HAP-1 (cell line): ENCODE measurements at places on chromosomes 7 and 10.

- DNase-seq: no peak
These were observed 273.2 kb downstream of the PTPRN2 start for GRCh38 chr7:158314394-158314793.

DNA sequence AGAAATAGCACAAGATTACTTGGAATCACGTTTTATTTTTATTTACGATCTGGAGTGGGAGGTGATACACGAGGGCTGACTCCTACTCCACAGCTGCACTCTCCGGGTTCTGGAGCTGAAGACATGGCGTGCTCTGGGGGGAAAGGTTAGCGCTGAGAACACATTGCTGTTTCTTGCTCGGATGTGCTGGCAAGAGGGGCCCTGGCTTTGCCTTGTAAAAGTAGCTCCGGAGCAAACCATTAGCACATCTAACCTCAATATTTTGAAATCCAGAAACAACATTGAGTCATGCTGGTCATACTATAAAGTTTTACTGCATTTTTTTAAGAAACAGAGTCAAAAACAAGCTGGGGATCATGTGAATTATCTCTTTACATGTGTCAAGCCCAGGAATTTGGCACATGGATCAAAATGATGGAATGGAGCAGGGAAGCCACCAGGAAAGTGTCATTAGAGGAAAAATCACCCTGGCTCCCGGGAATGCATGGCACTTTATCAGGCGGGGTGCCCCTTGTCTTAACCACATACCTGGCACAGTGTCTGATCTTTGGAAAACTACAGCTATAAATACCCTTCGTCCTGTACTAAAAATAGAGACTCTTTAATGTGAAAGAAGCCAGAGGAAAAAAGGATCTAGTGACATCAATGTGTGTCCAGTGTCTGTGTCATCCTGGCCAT lies 31.6 kb upstream of the LYZL1 start:
- no peak for DNase-seq

GRCh38 chr10:21162948-21163347 lies 265.8 kb upstream of the NEBL start:
- DNase-seq: no peak

- DNase-seq: peak; percentile 75
These were observed 14.5 kb downstream of the VWDE start for GRCh38 chr7:12389089-12389700.

GRCh38 chr10:15627617-15628196 lies 92.0 kb downstream of the ITGA8 start:
- no peak for DNase-seq

- peak; percentile 8 for DNase-seq
These were observed 651.5 kb downstream of the LRMDA start for GRCh38 chr10:76082956-76083355.

- DNase-seq: no peak
These were observed 27.8 kb downstream of the RNLS start for GRCh38 chr10:88555190-88555908.

DNA sequence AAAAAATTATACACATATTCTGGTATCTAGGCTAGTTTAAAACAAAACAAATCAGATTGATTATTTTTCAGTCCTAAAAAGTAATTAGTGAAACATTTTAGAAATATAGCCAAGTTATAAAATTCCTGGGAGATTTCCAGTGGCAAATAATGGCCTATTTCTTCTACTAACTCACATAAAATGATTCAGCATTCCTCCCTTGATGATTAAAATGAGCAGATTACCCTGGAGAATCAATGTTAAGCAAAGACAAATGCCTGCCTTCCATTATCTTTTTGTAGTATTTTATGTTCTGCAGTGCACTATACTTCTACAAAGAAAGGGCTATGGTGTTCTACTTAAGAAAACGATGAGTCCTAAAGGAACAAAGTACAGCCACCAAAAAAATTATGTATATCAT lies 53.6 kb downstream of the PARD3 start:
- DNase-seq: no peak

DNA sequence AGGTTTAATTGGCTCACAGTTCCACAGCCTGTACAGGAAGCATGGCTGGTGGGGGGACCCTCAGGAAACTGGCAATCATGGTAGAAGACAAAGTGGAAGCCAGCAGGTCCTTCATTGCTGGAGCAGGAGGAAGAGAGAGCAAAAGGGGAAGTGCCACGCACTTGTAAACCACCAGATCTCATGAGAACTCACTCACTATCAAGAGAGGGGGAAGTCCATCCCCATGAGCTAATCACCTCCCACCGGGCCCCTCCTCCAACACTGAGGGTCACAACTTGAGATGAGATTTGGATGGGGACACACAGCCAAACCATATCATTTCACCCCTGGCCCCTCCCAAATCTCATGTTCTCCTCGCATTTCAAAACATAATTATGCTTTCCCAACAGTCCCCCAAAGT lies 171.9 kb upstream of the CACNA2D1 start:
- DNase-seq: no peak

DNA sequence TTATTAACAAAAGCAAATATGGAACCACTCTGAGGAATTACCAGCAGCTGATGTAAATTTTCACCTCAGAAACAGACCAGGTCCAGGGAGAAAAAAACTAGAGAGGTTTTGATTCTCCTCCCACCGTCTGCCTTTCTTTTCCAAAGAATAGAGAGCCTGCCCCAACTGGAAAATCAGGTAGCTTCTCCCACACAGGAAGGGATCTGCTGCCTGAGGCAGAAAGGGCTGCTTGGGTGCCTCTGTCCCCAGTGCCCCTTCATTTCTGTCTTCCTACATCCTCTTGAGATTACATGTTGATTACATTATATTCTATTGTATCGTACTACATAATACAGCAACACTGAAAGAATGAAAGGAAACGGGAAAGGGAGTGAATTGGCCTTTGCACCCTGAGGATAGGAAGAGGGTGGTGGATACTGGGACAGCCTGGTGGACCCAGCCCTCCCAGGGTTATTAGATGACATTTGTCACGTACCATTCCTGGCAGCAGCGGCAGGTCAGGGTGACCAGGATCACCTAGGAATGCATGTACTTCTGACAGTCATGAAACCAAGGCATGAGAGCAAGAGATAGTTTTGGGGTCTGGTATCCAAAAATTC lies 8.9 kb downstream of the ST8SIA6 start:
- DNase-seq: no peak

- DNase-seq: no peak
These were observed 4.5 kb downstream of the DMTF1 start for GRCh38 chr7:87156709-87157108.

DNA sequence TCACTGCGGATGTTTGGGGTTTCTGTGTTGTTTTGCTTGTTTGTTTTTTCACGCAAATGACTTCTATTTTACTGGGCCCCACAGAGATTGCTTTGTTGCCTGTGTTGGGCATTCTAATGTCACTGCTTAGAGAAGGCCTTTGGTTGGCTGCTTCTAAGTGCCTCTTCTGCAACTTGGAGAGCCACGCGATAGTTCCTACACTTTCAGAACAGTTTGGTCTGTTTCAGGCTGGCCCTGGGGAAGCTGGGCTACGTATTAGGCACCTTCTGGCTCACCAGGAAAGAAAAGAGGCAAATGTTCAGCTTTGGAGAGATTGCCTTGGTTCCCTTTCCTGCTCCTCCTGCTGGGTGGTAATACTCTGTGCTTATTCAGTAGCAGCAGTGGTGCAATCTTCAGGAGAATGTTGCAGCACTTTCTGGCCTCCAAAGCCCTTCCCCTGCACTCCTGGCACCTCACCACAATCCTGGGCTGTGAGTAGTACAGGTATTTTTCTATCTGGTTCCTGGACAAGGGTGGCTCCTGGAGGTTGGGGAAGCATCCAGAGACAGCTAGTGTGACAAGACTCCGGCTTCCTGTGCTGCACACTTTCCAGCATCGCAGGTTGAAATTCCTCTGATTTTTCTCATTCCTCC lies 1.2 kb downstream of the ANTXRL start:
- DNase-seq: no peak

DNA sequence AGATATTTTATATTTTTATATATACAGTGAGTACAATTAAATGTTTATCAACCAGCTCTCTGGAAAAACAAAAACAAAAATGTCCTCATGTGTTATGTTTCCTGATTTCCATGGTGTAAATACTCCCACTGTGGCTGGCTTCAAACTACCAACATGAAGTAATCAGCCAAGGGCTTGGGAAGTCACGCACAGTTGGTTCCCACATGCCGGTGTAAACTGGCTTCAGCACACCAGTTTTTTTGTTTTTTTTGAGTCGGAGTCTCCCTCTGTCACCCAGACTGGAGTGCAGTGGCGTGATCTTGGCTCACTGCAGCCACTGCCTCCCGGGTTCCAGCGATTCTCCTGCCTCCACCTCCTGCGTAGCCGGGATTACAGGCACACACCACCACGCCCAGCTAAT lies 11.8 kb downstream of the OSBPL3 start:
- no peak for DNase-seq

DNA sequence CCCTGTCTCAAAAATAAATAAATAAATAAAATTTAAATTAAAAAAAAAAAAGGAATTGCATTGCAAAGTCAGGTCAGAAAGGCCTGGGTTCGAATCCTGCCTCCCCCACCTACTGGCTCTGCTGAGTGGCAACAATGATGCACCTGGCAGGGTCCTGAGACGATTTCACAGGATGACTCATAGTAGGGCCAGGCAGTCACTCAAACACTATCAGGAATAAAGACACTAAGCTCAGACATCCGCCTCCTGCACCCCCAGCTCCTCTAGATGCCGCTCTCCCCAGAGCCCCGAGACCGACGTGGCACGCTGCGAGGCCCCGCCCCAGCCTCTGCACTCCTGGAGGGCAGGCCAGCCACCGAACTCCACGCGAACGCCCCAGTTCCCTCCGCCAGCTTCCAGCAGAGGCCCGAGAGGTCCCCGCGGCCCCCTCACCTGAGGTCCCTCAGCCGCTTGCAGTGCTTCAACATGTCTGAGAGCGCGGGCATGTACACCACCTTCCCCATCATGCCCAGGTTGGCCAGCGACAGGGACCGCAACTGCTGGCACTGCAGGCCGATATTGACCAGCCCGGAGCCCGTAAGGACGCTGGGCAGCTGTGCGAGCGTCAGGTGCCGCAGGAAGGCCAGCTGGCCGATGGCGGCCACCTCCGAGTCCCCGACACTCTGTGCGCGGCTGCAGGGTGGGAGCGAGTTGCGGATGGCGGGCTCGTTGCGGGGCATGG lies 76.6 kb upstream of the TNRC18 start:
- DNase-seq: no peak

DNA sequence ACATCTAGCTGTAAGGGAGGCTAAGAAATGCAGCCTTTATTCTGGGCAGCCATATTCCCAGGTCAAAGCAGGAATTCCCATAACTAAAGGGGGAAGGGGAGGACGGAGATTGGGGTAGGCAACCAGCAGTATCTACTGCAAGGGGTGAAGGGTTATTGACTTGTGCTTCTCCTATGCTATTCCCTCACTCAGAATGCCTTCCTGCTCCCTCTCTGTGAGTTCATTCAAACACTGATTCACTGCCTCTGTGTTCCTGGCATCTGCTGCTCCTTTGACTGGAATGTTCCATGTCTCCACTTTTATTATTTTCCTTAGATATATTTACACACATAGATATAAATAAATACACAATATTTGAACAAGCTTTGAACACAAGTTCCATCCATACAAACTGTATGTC lies 11.1 kb downstream of the HTR7 start:
- no peak for DNase-seq

- DNase-seq: peak; percentile 40
These were observed 223.5 kb upstream of the PHYHIPL start for GRCh38 chr10:58952747-58953466.

DNA sequence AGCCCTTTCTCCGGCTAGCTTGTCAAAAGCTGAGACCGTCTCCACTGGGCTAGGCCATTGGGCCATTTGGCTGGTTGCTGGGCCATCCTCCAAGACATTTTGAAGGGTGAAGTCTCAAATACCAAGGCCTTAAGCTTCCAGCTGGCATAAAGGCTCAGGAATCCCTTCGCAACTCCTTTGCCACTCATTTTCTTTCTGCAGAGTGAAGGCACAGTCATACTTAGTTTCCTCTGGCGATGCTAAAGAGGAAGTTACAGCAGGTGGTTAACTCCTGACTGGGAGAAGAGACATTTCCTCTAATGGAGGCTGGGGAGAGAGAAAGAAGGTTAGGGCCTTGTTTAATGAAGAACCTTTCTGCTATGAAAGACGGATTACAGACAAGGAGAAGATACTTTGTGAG lies 4.8 kb upstream of the REPIN1 start:
- no peak for DNase-seq

DNA sequence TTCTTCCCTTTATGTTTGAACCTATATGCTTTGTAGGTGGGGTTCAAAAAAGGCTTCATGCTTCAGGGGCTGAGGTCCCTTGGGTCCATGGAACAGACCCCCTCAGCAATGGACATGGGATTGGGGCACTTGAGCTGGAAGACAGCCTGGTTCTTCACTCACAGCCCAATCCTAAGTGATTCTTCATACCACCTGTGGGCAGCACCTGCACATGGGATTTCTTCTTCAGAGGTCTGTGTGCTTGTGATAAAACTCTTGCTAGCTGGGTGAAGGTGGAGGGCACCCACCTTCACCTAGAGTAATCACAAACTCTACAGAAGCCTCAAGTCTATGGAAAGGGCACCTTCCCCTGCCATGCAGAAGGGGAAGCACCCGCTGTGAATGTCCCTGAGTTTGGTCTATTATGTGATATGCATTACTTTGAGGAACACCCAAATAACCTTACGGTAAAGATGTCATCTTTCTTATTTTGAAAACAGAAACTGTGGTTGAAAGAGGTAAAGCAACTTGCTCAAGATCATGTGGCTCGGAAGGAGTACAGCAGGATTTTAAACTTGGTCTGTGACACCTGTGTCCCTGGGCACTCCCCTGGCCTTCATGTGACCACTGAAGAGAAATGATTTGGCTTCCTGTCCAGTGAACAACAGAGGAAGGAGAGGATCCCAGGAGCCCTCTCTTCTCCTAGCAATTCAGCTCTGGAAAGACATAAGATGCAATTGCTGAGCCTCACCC lies 469.5 kb upstream of the ZMIZ1 start:
- no peak for DNase-seq

DNA sequence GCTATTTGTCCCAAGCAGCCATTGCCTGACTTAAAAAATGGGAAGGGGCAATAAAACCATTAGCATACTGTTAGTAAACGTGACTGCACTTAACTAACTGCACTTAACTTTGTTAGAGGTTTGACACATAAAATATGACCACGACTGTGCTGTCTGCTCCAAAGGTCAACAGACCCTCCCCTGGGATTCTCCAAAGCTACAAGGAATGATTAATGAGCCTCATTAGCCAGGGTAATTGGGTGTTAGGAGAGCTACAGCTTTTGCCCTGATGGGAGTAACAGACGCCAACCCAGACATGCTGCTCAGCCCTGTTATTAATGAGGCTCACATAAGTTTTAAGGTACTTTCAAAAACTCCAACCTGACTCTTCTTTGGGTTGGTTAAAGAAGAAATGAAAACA lies 129.4 kb upstream of the PLPP4 start:
- no peak for DNase-seq
